ENCODE measurements at places on chromosomes 2 and 18.

GRCh38 chr2:228059735-228060134 is 121.8 kb downstream of the SPHKAP start:
- no peak for DNase-seq

DNA sequence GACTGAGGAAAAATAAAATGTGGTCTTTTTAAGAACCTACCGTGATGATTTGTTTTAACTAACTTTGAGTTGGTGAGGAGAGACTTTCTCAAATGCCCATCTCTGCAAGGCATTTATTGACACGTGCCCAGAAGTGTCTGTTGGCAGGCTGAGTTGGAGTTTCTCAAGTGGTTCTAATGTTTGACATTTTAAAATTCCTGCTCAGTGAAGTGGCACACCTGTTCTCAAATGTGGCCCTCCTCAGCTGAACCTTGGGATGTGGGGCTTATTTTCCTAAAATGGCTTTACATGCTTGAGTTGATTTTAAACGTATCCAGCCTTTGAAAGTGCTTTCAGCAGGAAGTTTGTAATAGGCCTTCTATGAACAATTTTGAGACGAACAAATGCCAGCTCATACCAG is 876 bp upstream of the CAVIN2 start:
- DNase-seq: no peak

- DNase-seq: no peak
Observed at GRCh38 chr18:79961527-79962291, 2.7 kb upstream of the HSBP1L1 start.

GRCh38 chr2:34254272-34254878 is 655.3 kb upstream of the FAM98A start:
- DNase-seq: peak; percentile 30

Measured in right renal pelvis (tissue), 4 donors.